ENCODE measurements at places on chromosomes 6 and 20. TPM values are rescaled to one million over a fixed set of nuclear protein-coding genes. Genes with fewer than 3 reads are reported as not detected.

DNA sequence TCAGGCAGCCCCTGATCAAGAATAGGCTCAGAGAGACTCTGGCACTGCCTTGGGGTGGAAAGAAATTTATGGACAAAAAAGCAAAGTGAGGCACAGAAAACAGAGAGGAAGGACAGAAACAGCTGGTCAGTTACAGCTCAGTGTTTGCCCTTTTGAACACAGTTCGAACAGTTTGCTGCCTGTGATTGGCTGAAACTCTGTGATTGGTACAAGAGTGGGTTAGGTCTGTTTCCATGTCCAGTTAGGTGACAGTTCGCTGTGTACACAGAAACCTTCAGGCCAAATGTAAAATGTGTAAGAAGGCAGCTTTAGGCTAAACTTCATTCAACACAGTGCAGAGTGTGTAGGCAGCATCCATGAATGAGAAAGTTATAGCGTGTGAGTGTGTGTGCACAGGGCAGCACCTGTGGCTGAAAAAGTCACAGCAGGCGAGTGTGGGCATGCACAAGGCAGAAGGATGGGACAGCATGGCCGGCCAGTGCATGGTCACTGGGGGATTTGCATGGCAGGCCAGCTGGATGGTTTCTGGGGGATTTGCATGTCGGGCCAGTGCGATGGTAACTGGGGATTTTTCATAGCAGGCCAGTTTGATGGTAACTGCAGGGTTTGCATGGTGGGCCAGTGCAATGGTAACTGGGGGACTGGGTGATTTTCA, 75.4 kb upstream of the FRMD1 start:
- no peak for DNase-seq
- H3K27ac ChIP-seq: no peak overlapping the region
- H3K36me3 ChIP-seq: no peaks in the 10 kb centered on the region
- H3K27me3 ChIP-seq: peaks cover 7% of the 10 kb centered on the region

DNA sequence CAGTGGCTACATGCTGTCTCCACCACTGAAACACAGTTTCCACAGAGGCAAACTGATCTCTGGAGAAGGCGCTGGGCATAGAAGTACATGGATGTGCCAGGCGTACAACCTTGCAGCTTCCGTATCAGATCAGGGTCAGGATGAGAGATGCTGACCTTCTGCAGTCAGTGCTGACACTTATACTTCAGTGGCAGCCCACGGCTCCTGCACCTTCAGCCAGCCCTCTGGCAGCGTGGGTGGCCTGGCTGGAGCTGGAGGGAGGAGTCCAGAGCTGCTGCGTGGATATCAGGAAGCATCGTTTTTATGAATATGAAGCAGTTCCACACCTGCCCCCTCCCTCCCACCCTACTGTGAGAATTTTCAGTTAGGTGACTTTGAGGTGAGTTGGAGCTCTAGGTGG, 149.3 kb downstream of the CFAP61 start:
- H3K27ac ChIP-seq: no peak overlapping the region
- DNase-seq: no peak
- no peaks in the 10 kb centered on the region for H3K4me1 ChIP-seq
- no peak overlapping the region for H3K4me3 ChIP-seq
- peaks cover 16% of the 10 kb centered on the region for H3K27me3 ChIP-seq
- no peaks in the 10 kb centered on the region for H3K36me3 ChIP-seq

DNA sequence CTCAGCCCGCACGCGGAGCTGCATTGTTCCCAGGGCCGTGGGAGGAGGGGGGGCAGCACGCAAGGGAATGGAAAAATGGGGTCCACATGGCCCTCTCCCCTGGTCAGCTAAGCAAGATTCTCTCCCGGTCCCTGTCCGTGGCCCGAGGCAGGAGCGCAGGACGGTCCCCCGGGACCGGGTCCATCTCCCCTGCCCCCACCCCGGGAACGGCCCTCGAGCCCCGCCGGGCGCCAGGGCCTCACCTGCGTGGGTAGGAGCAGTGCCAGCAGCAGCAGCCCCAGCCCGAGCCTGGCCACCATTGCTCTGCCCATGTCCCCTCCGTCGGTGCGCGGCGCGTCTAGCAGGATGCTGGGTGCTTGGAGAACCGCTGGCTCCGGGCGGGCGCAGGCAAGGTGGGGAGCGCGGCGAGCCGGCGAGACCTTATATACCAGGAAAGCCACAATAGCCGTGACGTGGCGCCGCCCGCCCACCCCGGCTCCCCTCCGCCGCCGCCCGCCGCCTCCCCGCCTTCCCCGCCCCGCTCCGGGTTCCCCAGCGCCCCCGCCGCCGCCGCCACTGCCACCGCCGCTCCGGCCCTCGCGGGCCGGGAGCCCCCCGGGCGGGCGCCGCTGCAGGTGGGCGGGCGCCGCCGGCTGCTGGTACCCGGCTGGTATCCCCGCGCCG, at the start of gene CD24:
Gene CD24, minus strand, starts transcription at position 394 of the 663 bp plus-strand sequence. Its CDS starts 83 bp downstream, at position 311.
- H3K27ac ChIP-seq: peak within 1 kb of the TSS; percentile 42
- peaks cover 16% of the 10 kb centered on the region for H3K4me1 ChIP-seq
- peak; percentile 74 for DNase-seq
- peaks cover 41% of the 10 kb centered on the region for H3K27me3 ChIP-seq
- H3K4me3 ChIP-seq: peak within 1 kb of the TSS; percentile 65
- H3K36me3 ChIP-seq: no peaks in the 10 kb centered on the region

DNA sequence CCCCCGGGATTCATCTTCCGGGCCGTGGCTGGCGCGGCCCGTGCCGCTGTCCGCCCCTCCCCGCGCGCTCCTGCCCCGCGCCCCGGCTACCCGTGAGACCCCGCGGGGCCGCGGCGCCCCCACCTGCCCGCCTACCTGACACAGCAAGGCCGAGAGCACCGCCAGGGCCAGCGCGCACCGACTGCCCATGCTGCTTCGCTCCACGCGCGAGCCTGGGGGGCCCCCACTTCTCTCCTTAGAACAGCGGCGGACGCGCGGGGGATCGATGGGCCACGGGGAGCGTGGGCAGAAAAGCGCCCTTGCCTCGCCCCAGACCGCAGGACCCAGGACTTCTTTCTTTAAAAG, 955 bp downstream of the DLL1 start:
- H3K27me3 ChIP-seq: peaks cover 50% of the 10 kb centered on the region
- peak overlapping the region; percentile 81 for H3K4me3 ChIP-seq
- peaks cover 53% of the 10 kb centered on the region for H3K4me1 ChIP-seq
- no peak for DNase-seq
- H3K36me3 ChIP-seq: peaks cover 2% of the 10 kb centered on the region

- no peaks in the 10 kb centered on the region for H3K36me3 ChIP-seq
- H3K27ac ChIP-seq: peak overlapping the region; percentile 78
- H3K27me3 ChIP-seq: no peaks in the 10 kb centered on the region
- DNase-seq: no peak
- H3K4me1 ChIP-seq: peaks cover 81% of the 10 kb centered on the region
Measured at GRCh38 chr6:11429577-11429976, 108.0 kb upstream of the TMEM170B start.

The RNF182 gene
- total RNA-seq: 6.1 TPM

DNA sequence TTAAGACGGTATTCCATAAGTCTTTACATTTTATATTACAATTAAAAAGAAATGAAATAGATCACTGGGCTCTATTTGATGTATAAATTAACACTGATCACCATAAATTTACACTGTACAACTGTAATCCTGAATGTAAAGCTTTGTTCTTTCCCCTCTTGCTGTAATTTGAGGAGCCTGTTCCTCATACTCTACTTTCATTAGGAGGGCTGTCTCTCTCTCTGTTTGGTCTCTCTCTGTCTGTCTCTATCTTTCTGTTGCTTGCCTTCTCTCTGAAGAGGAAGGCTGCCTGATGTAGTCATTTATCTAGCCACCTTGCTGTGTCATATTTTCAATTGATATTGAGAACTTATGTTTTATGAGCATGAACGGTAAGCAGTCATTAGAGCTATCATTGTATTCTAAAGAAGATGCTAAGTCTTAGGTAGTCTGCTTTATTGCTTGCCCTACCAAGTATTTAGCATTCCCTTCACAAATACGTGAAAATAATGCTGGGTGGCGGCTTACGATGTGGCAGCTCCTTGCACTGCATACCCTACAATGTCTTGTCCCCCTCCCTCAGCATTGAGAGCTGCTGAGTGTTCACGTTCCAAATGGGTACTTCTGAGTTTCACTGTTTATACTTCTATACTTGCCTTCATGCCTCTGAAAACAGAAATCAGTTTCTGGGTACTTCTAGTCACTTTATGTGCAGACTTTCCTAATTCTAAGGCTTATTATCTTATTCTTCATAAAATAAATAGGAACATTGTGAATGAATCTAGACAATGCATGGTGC, 205.5 kb downstream of the NKAIN2 start:
- no peak overlapping the region for H3K27ac ChIP-seq
- no peak overlapping the region for H3K4me3 ChIP-seq
- no peak for DNase-seq
- no peaks in the 10 kb centered on the region for H3K4me1 ChIP-seq

The PGC gene
- total RNA-seq: 1,050 TPM

GRCh38 chr20:20755231-20755630, 42.8 kb upstream of the RALGAPA2 start:
- H3K4me3 ChIP-seq: no peak overlapping the region
- no peak for DNase-seq
- H3K27me3 ChIP-seq: peaks cover 3% of the 10 kb centered on the region
- no peaks in the 10 kb centered on the region for H3K4me1 ChIP-seq
- no peak overlapping the region for H3K27ac ChIP-seq
- no peaks in the 10 kb centered on the region for H3K36me3 ChIP-seq

- H3K36me3 ChIP-seq: no peaks in the 10 kb centered on the region
- no peak overlapping the region for H3K27ac ChIP-seq
- H3K4me3 ChIP-seq: no peak overlapping the region
- H3K27me3 ChIP-seq: peaks cover 99% of the 10 kb centered on the region
- no peaks in the 10 kb centered on the region for H3K4me1 ChIP-seq
Measured at GRCh38 chr6:28816339-28816908, 107.4 kb downstream of the TRIM27 start.

GRCh38 chr6:111015389-111016124, 33.7 kb downstream of the RPF2 start:
- no peaks in the 10 kb centered on the region for H3K27me3 ChIP-seq
- no peaks in the 10 kb centered on the region for H3K4me1 ChIP-seq
- H3K4me3 ChIP-seq: no peak overlapping the region
- H3K27ac ChIP-seq: no peak overlapping the region
- no peak for DNase-seq

DNA sequence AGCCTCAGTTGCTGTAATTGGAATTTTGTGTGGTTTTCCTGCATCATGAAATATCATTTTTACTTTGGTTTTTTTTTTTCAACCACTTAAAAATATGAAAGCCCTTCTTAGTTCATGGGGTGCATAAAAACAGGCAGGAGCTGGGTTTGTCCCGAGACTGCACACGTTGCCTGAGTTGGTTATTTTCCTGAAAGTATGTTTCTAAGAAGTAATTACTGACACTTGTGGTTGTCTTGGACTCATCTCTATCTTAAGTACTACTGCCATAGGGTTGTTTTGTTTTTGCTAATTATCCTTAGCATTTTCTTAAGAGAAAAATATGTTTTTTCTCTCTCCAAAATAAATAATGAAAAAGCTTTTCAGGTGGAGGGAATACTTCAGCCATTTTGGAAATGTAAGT, 40.1 kb downstream of the FAM120B start:
- no peaks in the 10 kb centered on the region for H3K27me3 ChIP-seq
- no peak overlapping the region for H3K27ac ChIP-seq
- peaks cover 21% of the 10 kb centered on the region for H3K36me3 ChIP-seq
- no peak overlapping the region for H3K4me3 ChIP-seq
- H3K4me1 ChIP-seq: no peaks in the 10 kb centered on the region

DNA sequence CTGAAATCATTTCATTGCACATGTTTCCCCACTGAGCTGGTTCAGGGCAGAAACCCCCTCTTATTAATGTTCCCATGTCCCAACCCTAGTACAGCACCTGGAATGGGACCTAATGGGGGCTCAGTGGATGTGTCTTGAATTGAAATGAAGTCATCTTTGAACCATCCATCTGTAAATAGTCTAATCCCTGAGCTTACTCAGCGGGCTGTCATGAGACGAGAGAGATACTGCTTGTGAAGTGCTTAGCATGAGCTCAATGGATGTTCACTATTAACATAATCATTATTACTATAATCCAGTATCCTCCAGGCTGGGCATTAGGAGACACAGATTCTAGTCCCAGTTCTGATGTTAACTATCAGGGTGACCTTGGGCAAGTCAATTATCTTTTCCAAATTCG, 106.6 kb upstream of the LRFN2 start:
- no peaks in the 10 kb centered on the region for H3K27me3 ChIP-seq
- DNase-seq: no peak
- H3K27ac ChIP-seq: no peak overlapping the region
- H3K36me3 ChIP-seq: no peaks in the 10 kb centered on the region
- H3K4me3 ChIP-seq: no peak overlapping the region

- no peaks in the 10 kb centered on the region for H3K4me1 ChIP-seq
- H3K27me3 ChIP-seq: no peaks in the 10 kb centered on the region
- H3K4me3 ChIP-seq: no peak overlapping the region
- DNase-seq: no peak
- no peaks in the 10 kb centered on the region for H3K36me3 ChIP-seq
- no peak overlapping the region for H3K27ac ChIP-seq
Measured at GRCh38 chr6:22325481-22325880, 28.6 kb upstream of the PRL start.

GRCh38 chr6:70338775-70339174, 35.9 kb upstream of the COL9A1 start:
- DNase-seq: no peak
- H3K4me3 ChIP-seq: no peak overlapping the region
- no peaks in the 10 kb centered on the region for H3K36me3 ChIP-seq
- H3K27me3 ChIP-seq: no peaks in the 10 kb centered on the region
- H3K27ac ChIP-seq: no peak overlapping the region

DNA sequence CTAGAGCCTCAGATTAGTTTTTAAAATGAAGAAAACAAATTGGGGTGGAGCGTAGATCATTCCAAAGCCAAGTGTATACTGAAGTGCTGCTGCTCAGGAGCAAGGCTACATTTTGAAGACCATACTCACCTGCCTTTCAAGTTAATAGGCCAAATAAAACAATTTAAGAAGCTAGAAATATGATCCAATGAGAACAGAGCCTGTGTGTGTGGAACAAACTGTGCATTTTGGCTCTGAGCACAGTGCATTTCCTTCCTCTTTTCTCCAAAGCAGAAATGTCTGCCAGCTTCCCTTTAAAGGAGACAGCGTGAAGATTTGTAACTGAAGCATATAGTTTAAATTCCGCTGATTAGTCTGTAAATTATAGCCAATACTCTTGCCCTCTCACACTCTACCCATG, 3.2 kb upstream of the IFNGR1 start:
- no peak for DNase-seq
- no peaks in the 10 kb centered on the region for H3K36me3 ChIP-seq
- peaks cover 63% of the 10 kb centered on the region for H3K4me1 ChIP-seq
- H3K4me3 ChIP-seq: no peak overlapping the region

GRCh38 chr6:153043719-153044118, 41.2 kb upstream of the MTRF1L start:
- DNase-seq: no peak
- H3K36me3 ChIP-seq: no peaks in the 10 kb centered on the region
- H3K4me3 ChIP-seq: no peak overlapping the region
- H3K27ac ChIP-seq: no peak overlapping the region
- H3K27me3 ChIP-seq: no peaks in the 10 kb centered on the region

- DNase-seq: no peak
- H3K36me3 ChIP-seq: no peaks in the 10 kb centered on the region
- H3K4me1 ChIP-seq: no peaks in the 10 kb centered on the region
- no peak overlapping the region for H3K4me3 ChIP-seq
- H3K27ac ChIP-seq: no peak overlapping the region
- no peaks in the 10 kb centered on the region for H3K27me3 ChIP-seq
Measured at GRCh38 chr20:60332523-60332922, 374.3 kb downstream of the CDH26 start.

- no peak overlapping the region for H3K4me3 ChIP-seq
- H3K27ac ChIP-seq: no peak overlapping the region
- H3K36me3 ChIP-seq: no peaks in the 10 kb centered on the region
Measured at GRCh38 chr6:136477548-136477947, 72.7 kb downstream of the MAP7 start.
